NCI-H2029 treated with DMSO at 0.1 percent for 48 hours (cell line): ENCODE measurements at places on chromosomes 3 and 15.
A peak's percentile ranks its signal among the peaks of the same experiment; 100 is the strongest.

DNA sequence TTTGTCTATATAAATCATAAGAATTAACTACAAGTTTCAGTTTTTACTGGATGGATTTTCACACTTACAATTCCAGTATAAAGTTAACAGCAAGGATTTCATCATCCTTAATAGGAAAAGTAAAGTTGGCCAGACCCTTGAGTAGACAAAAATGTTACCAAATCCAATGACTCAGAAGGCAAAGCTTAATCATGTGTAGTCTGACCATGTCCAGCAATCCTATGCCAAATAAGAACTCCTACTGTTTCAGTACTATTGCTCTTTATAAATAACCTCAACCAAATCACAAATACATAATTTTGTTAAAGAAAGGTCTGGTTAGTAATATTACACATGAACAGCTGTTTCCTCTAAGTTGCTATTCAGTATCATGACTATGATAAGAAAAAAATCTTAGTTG is 35.0 kb downstream of the PLOD2 start:
- DNase-seq = no peak

GRCh38 chr15:79923079-79923514 is 26.3 kb upstream of the MTHFS start:
- DNase-seq = no peak

- DNase-seq = no peak
These were observed 23.2 kb upstream of the SNRPA1 start for GRCh38 chr15:101318147-101318819.

DNA sequence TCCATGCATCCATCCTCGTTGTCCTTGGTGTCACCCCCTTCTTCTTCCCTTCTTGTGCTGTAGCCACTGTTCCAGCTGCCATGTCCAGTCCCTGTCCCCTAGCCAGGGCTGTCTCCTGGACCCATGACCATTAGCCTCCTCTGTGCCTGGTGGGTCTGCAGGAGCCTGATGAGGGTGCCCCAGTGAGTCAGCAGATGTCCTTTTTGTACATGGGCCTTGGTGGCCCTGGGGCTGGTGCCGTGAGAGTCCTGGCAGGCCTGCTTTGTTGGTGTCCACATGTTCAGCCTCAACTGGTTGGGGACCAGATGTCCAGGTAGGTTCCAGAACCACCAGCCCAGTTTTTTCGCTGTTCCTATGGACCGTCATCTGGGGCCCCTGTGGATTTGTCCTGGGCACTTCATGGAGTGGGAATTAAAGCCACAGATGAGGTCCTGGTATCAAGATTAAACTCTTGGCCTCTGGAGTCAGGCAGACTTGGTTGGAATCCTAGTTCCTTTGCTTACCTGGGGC is 66.1 kb downstream of the FBLN2 start:
- DNase-seq = no peak

- no peak for DNase-seq
These were observed 38.6 kb downstream of the SSR3 start for GRCh38 chr3:156516284-156516683.

GRCh38 chr3:19934098-19934566 is at the start of gene EFHB:
Gene EFHB (minus strand): TSS chr3:19934217. CDS start chr3:19934018, 199 bp downstream.
- peak; percentile 65 for DNase-seq

DNA sequence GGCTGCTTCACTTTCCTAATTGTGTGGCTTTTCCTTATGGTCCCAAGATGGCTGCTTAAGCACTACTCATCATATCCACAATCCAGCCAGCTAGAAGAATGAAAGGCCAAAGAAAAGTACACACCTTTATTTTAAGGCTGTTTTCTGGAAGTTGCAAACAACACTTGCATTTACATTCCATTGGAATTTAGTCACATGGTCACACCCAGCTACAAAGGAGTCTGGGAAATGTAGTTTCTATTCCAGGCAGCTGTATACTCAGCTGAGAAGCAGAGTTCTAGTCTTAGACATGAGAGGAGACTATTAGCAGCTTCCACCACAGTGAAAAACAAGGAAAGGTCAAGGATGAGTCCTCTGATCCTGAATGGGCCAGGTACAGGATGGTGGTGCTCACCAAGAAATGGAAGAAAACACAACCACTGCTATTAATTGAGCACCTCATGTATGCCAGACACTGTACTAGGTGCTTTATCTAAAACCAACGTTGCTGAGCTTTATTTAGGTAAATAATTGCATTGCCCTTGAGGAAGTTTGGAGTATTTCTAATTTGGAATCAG is 28.0 kb upstream of the ATG7 start:
- DNase-seq = no peak

GRCh38 chr3:134824791-134825190 is 29.7 kb downstream of the EPHB1 start:
- DNase-seq = no peak

DNA sequence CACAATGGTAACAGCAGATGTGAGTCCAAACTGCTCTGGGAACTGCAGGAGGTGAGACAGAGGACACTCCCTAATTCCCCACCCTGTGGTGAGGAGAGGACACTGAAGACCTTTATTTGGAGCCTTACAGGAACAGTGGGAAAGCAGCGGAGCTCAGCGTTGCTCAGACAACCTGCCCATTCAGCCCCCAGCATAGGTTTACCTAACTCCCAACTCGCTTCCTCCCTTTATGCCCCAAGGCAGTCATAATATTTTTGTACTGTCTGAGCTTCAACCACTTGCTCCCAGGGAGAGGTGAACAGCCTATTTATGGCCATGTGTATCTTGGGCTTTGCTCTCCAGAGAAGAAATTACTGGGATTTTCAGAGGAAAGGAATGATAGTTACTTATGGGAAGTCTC is 34.1 kb downstream of the SHC4 start:
- no peak for DNase-seq

DNA sequence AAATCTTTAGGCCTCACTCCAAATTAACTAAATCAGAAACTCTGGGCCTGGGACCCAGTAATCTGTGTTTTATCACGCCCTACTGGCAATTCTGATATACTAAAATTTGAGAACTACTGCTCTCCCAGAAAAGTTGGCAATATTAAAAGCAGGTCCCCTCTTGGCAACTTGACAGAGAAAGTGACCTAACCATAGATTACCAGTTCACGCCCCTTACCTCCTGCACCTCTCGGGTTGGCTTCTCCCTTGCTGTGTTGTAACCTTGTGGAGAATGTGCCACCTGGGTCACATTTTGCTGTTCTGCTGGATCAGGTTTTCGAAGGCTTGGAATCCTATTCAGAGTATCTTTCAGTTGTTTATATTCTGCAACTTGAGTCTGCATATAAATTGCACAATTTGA is 59.1 kb downstream of the GOLIM4 start:
- DNase-seq = no peak

- no peak for DNase-seq
These were observed 260.9 kb downstream of the FHIT start for GRCh38 chr3:60990442-60990730.

DNA sequence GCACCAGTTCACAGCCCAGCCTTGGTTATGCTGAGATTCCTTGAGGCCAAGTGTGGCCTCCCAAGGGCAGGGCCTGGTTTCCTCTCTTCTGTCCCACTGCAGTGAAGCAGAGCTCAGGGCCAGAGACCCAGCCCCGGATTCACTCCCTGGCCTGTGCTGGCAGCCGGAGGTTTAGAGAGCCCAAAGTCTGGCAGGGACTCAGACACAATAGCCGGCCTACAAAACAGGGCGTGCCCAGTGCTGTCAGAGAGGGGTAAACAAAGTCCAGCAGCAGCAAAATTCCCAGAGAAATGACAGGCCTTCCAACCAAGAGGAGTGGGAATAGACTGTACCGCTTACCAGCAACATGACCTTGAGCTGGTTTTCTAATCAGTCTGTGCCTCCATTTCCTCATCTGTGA is 14.0 kb downstream of the VIPR1 start:
- no peak for DNase-seq

GRCh38 chr3:123546133-123546755 is 38.6 kb downstream of the HACD2 start:
- DNase-seq = no peak

DNA sequence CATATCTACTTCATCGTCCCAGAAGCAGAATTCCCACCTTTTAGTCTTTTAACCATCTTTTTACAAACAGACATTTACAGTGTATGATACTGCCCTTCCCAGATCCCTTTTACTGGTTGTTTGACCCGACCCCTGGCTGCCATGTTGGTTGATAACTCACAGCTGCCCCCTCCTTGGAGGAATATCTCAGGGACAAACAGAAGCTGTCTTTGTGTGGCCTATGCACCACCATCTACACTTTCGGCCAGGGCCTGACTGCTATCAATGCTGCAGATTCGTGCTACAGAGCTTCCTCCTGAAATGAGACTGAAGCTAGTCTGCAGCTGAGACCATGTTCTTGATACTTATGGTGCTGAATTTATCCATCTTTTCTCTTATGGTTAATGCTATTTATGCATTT is 6.6 kb upstream of the POLQ start:
- no peak for DNase-seq

GRCh38 chr3:64983583-64984359 is 296.0 kb upstream of the ADAMTS9 start:
- DNase-seq = no peak

DNA sequence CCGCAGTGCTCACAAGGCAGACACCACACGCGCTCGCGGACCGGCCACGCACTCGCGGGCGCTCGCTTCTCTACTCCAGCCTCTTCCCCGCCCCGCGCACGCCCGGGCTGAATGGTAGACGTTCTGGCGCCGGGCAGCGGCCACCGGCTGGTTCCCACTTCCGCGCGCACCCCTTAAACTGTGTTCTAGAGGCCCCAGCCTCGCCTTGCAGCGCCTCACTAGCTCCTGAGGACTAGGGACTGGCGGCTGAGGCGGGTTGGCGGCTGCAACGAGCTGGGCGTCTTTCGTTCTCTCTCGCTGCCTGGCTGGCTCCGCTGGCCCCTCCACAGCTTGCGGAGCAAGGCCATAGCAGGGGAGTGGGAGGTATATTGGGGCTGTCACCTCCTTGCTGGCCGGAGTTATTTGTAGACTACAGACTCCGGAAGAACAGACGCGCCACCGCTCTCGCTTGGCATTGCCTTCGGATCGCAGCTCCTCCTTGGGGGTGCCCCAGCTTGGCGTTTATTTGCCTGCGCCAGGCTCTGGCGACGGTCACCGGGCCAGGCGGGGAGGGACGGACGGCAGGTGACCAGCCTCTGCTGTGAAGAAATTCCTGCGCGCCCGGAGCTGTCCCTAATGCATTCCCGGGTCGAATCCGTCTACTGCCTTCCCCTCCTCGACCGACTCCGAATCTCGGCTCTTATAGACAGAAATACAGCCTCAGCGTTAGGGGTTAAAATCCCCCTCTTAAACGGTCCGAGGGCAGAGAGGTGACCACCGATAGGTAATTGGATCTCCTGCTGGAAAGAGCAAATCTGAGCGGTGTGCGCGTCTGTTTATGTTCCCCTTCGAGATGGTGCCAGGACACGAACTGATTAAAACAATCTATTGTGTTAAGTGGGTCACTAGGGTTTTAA is 1.3 kb downstream of the GREM1 start:
- DNase-seq = no peak

DNA sequence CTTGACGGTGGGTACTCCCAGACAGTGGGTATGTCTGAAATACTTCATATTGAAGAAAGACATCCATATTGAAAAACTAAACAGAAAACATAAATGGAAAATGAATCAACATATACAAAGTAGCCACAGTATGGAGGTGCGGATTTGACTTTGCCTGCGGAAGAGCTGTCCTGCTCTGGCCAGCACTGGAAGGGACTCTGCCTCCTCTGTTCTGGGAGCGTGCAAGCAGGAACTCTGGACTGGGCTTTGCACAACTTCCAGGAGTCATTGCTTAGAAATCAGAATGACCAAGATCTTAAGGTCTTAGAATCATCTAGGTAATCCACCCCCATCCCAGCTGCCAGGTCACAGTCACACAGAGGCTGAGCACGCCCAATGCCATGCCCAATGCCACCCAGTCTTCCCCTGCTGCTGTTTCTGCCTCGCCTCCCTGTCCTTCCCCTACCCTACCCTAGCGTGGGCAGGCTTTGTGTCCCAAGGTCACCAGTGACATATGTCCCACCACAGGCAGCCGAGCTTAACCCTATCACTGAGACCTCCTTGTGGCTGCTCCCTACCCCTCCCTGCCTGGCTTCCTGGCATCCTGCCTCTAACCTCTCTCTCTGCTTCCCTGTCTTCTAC is 36.3 kb downstream of the CDC25A start:
- no peak for DNase-seq

GRCh38 chr15:21267671-21268395 is 172.5 kb downstream of the POTEB3 start:
- DNase-seq = no peak

- peak; percentile 64 for DNase-seq
These were observed 106.7 kb upstream of the TNIK start for GRCh38 chr3:171566803-171567422.

DNA sequence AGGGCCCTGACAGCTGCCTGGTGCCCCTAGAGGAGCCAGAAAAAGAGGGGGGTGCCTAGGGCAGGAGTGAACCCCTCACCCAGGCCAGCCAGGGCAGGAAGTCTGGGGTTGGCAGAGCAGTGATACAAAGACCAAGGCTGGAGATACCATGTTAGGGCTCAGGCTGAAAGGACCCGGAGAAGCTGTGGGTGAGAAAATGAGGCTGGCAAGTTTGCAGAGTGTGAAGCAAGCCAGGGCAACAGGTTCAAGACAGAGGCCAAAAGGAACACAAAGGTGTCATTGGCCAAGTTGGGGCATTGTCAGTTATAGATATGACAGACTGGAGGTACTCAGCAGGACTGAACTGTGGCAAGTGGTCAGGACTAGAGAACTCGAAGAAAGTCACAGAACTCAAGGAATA is 40.6 kb upstream of the IREB2 start:
- no peak for DNase-seq

GRCh38 chr3:168575750-168576149 is 480.0 kb upstream of the GOLIM4 start:
- DNase-seq = no peak

- no peak for DNase-seq
These were observed 706.3 kb downstream of the PDCD6IP start for GRCh38 chr3:34504775-34505174.

DNA sequence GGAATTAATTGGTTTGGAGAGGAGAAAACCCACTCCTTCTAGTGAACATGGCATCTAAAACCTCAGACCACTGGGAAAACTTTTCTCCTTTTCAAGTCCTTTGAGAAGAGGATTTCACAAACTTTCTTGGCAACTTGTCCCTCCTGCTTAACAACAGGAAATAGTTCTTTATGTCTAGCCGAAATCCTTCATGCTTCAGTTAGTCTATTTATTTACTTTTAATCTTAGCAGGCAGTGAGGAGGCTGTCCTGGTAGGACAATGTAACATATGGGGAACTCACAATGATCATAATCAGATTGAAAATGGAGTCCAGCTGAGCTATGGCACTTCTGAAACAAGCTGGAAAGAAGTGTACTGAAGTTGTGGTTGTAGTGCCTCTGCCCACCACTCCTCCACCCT is 50.6 kb downstream of the KY start:
- DNase-seq = no peak
